ENCODE measurements at places on chromosomes 11 and 22. TPM values are rescaled to one million over a fixed set of nuclear protein-coding genes. Genes with fewer than 3 reads are reported as not detected.

Gene PLA2G6
- 13.9 TPM for total RNA-seq

- no peak overlapping the region for H3K4me3 ChIP-seq
- no peak overlapping the region for H3K27ac ChIP-seq
- H3K4me1 ChIP-seq: no peaks in the 10 kb centered on the region
- no peaks in the 10 kb centered on the region for H3K27me3 ChIP-seq
Observed at GRCh38 chr11:83448686-83449085, 162.5 kb upstream of the CCDC90B start.

DNA sequence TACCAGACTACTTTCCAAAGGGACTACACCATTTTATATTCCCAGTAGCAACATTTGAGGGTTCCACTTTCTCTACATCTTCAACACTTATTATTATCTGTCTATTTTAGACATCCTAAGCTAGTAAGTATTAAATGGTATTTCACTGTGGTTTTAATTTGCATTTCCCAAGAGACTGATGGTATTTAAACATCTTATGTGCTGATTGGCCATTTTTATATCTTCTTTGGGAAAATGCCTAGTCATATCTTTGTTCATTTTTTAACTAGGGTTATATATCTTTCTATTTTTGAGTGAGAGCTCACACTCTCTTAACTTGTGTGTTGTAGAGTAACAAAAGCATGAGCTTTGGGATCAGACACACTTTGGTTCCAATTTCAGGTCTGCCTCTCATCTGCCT is 73.7 kb downstream of the PRCP start:
- peaks cover 22% of the 10 kb centered on the region for H3K4me1 ChIP-seq
- no peak overlapping the region for H3K27ac ChIP-seq
- no peak for DNase-seq

Gene C11orf86
- total RNA-seq: not detected

GRCh38 chr11:118060869-118061268 is 16.0 kb upstream of the TMPRSS4 start:
- H3K27me3 ChIP-seq: no peaks in the 10 kb centered on the region
- H3K4me3 ChIP-seq: no peak overlapping the region
- DNase-seq: no peak

Gene ANO1
- 107 TPM for total RNA-seq

All from esophagus muscularis mucosa (tissue), 4 donors.